ENCODE measurements at places on chromosomes 7 and 10.

- DNase-seq = no peak
These were observed 614.2 kb upstream of the FOXK1 start for GRCh38 chr7:4067874-4068273.

DNA sequence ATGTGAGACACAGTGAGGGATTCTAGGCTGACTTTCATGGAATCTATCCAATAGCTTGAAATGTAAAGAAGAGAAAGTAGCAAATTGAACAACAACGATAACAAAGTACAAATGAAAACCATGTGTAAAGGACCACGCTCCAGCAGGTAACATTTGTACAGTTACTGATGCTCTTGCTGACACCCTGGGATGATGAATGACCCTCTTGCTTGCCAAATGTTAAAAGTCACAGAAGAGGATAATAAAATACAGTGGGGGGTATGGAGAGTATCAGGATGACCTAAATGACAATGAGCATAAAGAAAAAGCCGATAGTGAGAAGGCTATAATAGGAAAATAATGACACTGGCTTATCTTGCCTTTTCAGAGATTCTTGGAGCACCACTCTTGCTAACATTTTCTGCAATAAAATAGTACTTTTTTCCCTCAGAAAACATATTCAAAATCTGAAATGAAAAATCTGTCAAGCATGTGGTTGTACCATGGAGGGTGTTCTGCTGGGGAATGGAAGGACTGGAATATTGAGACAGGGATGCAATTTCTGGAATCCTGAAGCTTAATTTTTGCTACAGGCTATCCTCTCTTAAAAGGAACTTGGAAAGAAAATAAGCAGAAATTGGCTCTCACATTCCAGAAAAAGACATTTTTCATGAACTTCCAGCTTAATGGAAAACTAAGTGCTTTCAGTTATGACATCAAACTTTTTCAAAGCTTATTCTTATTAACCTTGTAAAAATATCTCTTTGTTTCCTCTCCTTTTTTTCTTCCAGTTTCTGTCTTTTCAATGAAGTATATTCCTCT lies 303.2 kb upstream of the GHITM start:
- DNase-seq = no peak

DNA sequence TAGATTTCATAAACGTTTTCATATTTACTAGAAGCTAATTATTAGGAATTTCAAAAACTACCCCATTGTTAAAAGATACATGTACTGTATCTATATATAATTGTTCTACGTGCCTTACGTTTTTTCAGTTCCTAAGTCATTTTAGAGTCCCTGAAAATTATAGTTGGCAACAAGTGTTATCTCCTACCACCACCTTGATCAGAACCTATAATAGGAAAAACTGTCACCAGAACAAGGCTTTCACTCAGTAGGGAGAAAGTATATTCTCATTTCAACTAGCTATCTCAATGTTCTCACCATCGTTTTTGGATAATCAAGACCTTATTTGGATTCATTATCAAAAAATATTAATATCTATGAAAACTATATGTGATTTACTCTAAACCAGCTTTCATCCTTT lies 107.7 kb downstream of the CPEB3 start:
- DNase-seq = no peak

DNA sequence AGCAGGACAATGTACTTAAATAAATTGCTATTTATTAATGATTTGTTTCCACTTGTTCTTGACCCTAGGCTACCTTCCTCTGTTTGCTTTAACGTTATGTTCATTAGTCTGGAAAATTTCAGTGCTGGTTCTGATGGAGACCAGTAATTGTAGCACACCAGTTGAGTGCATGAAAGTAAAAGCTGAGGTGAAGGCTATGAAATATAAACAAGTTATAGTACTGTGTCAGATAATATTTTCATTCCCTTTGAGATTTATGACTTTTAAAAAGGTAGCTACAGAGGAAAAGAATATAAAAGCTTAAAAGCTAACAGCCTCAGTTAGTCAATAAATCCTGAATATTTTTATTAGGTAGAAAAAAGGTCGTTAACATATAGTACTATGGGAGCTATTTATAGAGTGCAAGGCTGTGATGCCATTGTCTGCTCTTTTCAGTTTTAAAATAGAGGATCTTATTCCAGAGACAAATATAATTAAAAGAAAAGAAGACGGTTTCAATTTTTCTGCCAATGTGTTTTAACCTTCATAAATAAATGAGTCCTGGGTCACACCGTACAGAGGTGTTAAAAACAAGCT lies 351.8 kb upstream of the ETV1 start:
- DNase-seq = no peak

All from A549 (cell line).